ENCODE measurements at places on chromosomes 12 and 14.

DNA sequence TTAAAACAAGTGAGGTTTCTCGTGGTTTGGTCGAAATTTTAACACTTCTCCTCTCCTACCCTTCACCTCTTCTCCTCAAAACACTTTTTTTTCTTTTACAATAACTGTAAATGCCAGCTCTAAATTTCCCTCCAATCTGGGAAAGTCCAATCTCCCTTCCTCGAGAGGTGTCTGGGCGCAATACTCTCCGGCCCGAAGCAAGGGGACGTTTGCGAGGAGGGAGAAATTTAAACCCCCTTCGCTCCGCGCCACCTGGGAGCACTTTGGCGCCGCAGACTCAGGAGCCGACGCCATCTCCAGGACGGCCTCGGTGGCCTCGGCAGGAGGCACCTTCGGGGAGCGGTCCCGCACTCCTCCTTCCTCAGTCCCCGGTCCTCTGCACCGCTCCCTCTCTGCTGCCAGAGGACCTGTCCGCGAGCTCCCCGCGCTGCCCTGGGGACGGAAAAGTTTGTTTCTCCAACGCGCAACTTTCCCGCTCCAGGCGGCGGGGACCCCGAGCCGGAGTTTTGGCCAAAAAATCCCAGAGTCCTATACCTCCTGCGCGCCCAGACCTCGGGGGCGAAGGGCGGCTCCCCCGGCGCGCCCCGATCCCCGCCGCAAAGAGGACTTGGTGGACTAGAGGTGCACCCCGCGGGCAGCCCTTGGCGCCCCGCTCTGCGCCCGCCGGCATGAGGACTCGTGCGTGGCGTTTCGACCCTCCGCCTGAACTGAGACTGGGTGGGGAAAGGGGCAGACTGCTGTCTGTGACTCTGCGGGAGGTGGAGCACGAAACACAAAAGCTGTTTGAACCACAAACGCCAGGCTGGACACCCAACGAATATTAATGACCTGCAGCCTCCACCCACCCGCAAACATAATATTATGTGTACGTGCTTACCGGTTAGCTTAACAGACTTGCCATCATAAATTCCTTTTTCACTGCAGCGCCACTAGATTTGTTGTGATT, 95.2 kb upstream of the HMGA2 start:
- peak; percentile 43 for DNase-seq

DNA sequence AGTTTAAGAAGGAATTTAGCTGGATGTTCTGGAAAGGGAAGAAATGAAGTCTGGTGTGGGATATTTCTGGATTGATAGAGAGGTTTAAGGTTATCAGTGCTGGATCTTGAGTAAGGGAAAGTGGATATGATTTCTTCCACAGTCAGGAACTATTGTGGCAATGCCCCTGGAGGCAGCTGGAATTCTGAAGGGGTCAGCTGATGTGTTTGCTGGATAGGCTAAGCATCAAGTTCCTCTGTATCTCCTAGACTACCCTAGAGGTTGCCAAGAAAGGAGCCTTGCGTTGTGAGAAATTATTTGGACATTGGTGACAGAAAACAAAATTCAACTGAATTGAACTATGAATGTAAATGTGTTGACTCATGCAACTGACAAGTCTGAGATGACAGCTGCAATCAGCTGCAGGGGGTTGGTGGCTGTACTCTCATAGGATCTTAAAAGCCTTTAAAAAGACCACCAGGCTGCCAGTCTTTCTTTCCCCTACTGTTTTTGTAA, 244.4 kb downstream of the ATXN7L3B start:
- no peak for DNase-seq

DNA sequence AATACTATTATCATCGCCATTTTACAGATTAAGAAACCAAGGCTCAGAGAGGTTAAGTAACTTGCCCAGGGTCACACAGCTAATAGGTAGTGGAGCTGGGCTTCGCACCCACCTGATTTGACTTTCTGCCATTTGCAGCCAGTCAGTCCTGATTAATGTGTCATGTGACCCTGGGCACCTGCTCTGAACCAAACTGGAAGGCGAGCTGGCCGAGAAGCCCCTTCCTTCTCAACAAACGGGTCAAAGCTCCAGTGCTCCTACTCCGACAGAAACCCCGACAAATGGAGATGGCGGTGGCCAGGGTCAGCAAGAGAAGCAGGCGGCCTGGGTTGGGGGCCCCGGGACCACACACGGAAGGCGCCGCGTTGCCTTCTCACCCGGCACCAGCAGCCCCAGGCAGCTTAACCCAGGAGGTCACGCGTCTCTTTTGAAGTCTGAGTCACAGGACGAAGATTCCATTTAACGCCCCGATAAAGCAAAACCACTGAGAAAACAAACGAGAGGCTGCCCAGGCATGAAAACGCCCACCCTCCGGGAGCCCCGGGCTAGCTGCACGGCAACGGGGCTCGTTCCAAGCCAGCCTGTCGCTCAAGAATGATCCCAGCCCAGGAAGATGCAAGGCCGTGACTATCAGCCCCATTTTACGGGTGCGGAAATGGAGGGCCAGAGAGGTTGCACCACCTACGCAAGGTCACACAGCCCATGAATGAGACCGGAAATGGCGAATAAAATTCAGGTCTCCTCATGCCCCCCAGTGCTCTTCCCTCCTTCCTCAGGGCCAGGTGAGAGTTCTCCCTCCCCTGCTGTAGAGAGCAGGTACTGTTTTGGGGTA, 124.8 kb downstream of the SCARB1 start:
- no peak for DNase-seq

GRCh38 chr14:72644758-72645489, 249.0 kb downstream of the DPF3 start:
- no peak for DNase-seq

DNA sequence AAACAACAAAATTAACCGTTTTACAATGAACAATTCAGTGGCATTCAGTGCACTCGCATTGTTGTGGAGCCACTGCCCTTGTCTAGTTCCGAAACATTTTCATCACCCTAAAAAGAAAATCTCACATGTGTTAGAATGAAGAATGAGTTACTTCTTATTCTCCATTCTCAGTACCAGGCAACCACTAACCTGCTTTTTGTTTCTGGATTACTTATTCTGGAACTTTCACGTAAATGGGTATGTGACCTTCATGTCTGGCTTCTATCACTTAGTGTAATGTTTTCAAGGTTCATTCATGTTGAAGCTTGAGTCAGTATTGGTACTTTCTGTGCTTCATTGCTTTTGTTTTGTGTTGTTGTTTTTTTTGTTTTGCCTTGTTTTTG, 15.6 kb downstream of the RCOR1 start:
- no peak for DNase-seq

GRCh38 chr14:59425322-59425935, 39.8 kb downstream of the GPR135 start:
- DNase-seq: no peak
